Motor neuron (in vitro differentiated cells): ENCODE measurements at places on chromosomes 1 and 21. TPM values are rescaled to one million over a fixed set of nuclear protein-coding genes. Genes with fewer than 3 reads are reported as not detected.
A peak's percentile ranks its signal among the peaks of the same experiment; 100 is the strongest.

The LRRC38 gene
- 0.05 and 0.19 TPM in 2 replicates for total RNA-seq

DNA sequence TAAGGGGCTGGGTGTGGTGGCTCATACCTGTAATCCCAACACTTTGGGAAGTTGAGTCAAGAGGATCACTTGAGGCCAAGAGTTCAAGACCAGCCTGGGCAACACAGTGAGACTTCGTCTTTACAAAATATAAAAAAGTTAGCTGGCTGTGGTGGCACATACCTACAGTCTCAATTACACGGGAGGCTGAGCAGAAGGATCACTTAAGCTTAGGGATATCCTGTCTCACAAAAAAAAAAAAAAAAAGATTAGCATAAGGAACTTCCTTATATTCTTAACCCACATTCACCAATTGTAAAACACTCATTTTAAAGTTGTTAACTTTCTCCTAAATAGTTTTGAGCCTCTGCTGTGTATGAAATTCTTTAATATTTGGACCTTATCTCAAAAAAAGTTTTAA lies 53.1 kb downstream of the ABCD3 start:
- no peak for ATAC-seq

The OR6K3 gene
- 0.53 TPM in 1 of 2 replicates, not detected in the other for total RNA-seq

GRCh38 chr1:60848583-60849188 lies 233.7 kb upstream of the NFIA start:
- ATAC-seq, result peak; percentile 46

The PTAFR gene
- total RNA-seq, result 0.27 and 1.0 TPM in 2 replicates
